Type B pancreatic cell (in vitro differentiated cells): ENCODE measurements at places on chromosomes 4 and X.

DNA sequence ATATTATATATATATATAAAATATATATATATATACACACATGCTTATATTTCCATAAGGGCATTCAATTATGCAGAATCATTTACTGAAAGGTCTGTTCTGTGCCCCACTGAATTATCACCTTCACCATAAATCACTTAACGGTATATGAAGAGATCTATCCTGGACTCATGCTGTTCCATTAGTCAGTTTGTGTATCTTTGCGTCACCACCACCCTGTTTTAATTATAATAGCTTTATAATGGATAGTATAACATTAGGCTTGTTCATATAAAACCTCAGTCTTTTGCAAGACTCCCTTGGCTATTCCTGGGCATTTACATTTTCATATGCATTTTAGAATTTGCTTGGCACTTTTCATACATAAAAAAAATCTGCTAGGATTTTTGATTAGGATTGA lies 19.1 kb downstream of the WDR17 start:
- no peak for DNase-seq

- DNase-seq: no peak
Observed at GRCh38 chr4:80069837-80070731, 2.9 kb downstream of the ANTXR2 start.

DNA sequence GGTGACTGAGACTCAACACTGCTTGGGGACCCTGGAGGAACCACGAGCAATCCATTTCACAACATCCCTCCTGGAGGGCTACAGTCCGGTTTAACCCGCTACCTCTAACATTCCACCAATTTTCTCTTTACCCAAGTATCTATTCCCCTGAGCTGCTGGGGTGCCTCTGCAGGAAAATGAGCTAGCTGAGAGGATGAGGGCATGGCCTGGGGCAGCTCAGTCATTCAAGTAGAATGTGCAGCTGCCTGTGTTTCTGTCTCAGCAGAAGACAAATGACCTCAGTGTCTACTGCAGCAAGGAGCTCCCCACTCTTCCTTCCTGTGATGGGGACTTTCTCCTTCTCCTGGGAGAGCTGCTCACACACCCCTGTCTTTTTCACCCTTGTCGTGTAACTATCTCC lies 120.8 kb downstream of the ZNF518B start:
- DNase-seq: no peak

- no peak for DNase-seq
Observed at GRCh38 chr4:17316566-17316965, 195.3 kb downstream of the QDPR start.
